ENCODE measurements at places on chromosomes 7 and 10.

- DNase-seq = no peak
These were observed 38.4 kb downstream of the ANK3 start for GRCh38 chr10:60351191-60351853.

DNA sequence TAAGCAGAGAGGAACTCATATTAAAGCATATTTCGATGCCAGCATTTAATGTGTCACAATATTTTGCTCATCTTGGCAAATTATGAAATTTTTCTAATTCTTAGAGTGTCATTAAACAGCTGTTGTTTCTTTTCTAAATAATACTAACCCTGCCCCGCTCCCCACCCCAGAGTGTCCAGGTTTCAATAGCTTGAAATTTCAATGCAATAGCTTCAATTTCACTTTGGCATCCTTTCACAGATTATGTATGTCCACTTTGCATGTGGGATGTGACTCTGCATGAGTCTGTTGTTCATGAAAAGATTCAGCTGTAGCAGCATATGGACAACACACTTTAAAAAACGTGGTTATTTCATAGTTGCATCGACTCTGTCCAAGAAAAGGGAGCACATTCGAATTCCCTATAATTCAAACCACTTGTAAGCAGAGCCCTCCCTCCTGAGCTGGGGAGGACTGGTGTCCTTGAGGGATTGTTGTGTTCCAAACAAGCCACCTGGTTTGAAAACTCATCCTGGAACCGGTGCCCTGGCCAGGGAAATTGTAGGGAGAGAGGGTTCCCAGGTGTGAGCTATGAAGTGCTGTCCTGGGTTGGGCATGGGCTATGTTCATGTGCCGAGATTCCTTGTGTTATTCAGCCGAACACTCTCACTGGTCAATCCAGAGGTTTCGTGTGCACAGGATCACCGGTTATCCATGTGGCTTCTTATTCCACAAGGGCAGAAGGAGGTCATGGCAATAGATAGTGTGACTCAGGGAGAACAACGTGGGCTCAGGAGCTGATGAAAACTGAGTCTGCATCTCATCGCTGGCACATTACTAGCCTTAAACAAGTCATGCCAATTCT lies 64.6 kb upstream of the CREB5 start:
- no peak for DNase-seq

- no peak for DNase-seq
These were observed 59.9 kb downstream of the SUGCT start for GRCh38 chr7:40194745-40195144.

- DNase-seq = no peak
These were observed 65.4 kb upstream of the LRRTM3 start for GRCh38 chr10:66860376-66860945.

GRCh38 chr7:15215616-15216015 lies 313.1 kb upstream of the DGKB start:
- DNase-seq = no peak
